ENCODE measurements at places on chromosomes 1 and 21.
A peak's percentile ranks its signal among the peaks of the same experiment; 100 is the strongest.

- DNase-seq = no peak
Observed at GRCh38 chr1:185804608-185805007, 70.4 kb downstream of the HMCN1 start.

DNA sequence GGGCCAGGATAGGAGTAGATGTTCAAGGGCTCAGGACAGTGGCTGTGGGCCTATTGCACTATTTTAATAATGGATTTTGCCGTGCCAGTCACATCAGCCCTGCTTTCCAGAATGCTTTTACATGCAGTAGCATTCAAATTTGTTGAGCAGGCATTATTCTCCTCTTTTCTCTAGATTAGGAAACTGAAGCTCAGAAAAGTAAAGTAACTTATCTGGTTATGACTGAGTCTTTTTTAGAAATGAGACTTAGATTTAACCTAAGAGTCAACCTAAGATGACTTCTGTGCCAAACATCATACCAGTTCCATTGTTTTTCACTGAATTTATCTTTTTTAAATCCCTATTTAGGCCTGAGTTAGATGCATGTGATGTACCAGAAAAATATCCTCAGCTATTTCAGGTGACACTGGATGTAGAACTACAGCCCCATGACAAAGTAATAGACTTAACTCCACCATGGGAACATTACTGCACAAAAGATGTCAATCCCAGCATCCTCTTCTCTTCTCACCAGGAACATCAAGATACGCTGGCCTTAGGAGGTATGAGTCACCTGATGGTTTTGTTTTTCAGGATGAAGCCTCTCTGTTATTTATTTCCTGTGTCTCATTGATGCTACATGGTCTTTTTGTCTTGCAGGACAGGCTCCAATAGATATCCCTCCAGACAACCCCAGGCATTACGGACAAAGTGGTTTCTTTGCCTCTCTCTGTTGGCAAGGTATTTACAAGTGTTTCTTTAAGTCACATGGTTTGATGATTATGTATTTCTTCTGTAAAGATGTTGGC, 31.4 kb upstream of the LEPR start:
- peak; percentile 70 for DNase-seq

- no peak for DNase-seq
Observed at GRCh38 chr1:52263153-52263910, 102.7 kb downstream of the CC2D1B start.

- peak; percentile 84 for DNase-seq
Observed at GRCh38 chr1:160830321-160831153, 32.1 kb downstream of the CD244 start.

DNA sequence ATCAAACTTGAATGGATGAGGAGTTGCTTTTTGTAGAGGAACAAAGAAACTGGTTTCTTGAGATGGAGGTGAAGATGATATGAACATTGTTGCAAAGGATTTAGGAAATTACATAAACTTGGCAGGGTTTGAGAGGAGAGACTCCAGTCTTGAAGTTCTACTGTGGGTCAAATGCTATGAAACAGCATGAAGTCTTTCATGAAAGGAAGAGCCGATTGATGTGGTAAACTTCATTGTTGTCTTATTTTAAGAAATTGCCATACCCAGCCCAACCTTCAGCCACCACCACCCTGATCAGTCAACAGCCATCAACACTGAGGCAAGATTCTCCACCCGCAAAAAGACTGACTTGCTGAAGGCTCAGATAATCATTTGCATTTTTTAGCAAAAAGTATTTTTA, 52.2 kb downstream of the SIPA1L2 start:
- no peak for DNase-seq

DNA sequence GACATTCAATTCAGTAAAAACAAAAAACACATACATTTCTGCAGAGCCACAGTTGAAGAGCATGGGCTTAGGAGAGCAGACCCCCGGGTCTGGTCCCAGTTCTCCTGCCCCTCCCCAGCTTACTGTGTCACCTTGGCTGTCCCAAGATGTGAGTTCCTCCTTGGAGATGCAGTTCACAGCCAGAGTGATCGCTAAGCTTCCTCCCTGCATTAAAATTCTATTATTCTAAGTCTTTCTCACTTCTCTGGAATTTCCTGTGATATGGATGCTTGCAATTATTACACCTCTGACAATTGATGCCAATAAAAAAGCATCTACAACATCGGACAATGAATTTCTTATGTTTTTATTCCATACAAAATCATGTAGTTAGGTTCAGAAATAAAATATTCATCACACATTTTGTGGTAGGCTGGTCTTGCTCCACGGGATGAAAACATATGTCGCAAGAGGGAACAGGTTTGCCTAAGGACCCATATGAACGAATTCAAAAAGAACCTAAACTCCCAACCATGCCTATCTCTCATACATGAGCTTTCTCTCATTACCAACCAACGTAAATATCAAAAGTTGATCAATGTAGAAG, 328.5 kb upstream of the RUNX1 start:
- DNase-seq = no peak

DNA sequence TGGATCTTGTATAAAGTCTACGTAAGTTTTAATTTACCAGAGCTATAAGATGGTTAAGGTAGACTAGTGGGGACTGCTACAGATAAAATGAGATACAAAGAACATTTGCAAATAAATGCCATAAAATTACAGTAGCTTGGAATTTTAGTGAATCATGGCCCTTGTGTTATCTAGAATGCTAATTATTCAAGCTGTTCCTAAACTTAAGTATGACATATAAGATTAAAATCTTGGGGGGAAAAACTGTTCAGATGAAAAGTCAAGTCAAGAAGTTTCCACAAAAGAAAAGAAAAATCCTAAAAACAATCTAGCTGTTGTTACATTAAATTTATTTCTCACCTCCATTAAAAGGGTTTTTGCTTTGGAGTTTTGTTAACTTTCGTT, 51.7 kb downstream of the SIM2 start:
- no peak for DNase-seq
